Endodermal cell (in vitro differentiated cells): ENCODE measurements at places on chromosomes 16 and 17.

DNA sequence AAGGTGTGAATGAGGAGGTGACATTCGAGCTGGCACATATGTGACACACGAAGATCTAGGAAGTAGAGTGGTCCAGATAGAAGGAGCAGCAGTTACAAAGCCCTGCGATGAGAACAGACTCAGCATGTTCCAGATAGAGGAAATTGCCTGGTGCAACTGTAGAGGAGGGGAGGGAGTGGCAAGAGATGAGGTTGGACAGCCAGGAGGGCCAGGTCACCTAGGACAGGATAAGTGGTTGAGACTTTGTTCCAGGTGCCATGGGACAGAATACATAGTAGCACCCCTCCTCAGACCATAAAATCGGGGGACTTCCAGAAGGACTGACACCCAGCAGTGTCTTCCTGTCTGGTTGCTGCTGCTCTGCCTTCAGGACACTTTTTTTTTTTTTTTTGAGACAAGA is 11.0 kb upstream of the CENPT start:
- DNase-seq = no peak
- H3K4me1 ChIP-seq = peaks cover 22% of the 10 kb centered on the region
- peaks cover 49% of the 10 kb centered on the region for H3K36me3 ChIP-seq

DNA sequence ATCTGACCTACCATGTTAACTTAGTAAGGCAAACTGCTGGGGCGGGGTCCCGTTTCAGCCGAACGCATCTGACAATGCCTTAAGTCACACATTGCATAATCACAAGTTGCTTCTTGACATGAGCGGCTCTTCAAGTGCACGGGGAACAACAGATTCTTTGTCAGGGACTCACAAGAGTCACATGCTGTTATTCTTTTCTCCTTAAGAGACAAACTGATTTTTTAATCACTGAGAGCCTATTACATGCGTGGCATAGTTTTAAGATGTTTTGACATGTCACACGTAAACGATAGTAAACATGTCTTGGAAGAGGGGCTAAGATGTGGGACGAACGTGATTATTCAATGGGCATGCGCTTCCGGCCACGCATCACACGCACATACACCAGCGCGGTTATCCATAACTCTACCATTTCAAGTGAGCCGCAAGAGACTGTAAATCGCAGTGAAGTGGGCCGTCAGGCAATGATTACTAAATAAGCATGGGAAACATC is 63.4 kb downstream of the ADCY9 start:
- H3K4me3 ChIP-seq = no peak overlapping the region
- no peaks in the 10 kb centered on the region for H3K27me3 ChIP-seq
- DNase-seq = peak; percentile 30
- peaks cover 5% of the 10 kb centered on the region for H3K4me1 ChIP-seq

- H3K4me1 ChIP-seq = no peaks in the 10 kb centered on the region
- H3K27me3 ChIP-seq = no peaks in the 10 kb centered on the region
- H3K27ac ChIP-seq = no peak overlapping the region
- no peak overlapping the region for H3K4me3 ChIP-seq
- DNase-seq = peak; percentile 11
These were observed 14.6 kb downstream of the KIAA0513 start for GRCh38 chr16:85042167-85042526.

GRCh38 chr17:77831474-77832179 is 126.9 kb upstream of the TNRC6C start:
- H3K4me1 ChIP-seq = peaks cover 12% of the 10 kb centered on the region
- no peaks in the 10 kb centered on the region for H3K27me3 ChIP-seq
- H3K36me3 ChIP-seq = no peaks in the 10 kb centered on the region
- no peak overlapping the region for H3K4me3 ChIP-seq
- DNase-seq = no peak
- H3K27ac ChIP-seq = peak overlapping the region; percentile 61

DNA sequence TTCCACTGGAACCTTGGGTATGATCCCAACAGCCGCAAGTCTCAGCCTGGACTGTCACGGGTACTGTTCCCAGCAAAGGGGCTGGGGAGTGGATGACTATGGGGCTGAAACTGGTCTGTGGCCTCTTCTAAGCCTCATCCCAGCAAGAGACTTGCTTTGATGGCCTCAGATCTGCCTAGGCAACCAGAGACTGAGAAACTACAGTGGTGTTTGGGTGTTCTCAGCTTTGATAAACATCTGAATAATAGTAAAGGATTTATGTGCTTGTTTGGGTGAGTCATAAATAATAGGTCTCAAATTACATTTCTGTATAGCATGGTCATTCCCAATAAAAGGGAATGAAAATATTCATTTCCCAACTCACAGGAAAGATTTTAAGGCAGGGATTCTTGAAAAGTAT is 30.2 kb upstream of the ULK2 start:
- H3K27ac ChIP-seq = peak overlapping the region; percentile 12
- H3K36me3 ChIP-seq = peaks cover 28% of the 10 kb centered on the region
- H3K4me1 ChIP-seq = no peaks in the 10 kb centered on the region
- H3K27me3 ChIP-seq = no peaks in the 10 kb centered on the region

DNA sequence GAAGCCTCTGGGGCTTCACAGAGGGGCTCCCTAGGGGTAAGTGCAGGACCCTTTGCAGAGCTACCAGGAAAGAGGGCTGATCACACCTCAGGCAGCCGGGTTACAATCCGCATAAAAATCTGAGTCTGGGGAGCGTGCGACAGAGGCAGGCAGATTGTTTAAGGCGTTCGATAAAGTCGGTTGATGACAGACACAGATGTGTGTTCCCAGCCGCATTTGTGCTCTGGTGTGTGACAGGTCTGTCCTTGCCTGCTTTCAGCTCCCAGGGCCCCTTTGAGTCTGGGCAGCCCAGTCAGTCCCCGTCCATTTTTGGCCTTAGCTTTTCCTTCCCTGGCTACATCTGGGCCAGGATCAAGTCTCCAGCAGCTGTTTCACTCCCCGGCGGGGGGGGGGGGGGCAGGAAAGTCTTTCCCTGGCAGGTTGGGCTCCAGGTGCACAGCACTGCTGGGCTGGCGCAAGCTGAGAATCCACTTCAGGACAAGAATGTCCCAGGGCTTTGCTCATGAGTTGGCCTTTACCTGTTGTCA is 1.3 kb upstream of the ZACN start:
- peak; percentile 70 for DNase-seq
- no peak overlapping the region for H3K27ac ChIP-seq
- peaks cover 7% of the 10 kb centered on the region for H3K36me3 ChIP-seq
- peaks cover 15% of the 10 kb centered on the region for H3K4me1 ChIP-seq
- peaks cover 68% of the 10 kb centered on the region for H3K27me3 ChIP-seq

- no peak overlapping the region for H3K4me3 ChIP-seq
- no peak overlapping the region for H3K27ac ChIP-seq
- H3K27me3 ChIP-seq = no peaks in the 10 kb centered on the region
- H3K4me1 ChIP-seq = peaks cover 6% of the 10 kb centered on the region
These were observed 8.6 kb downstream of the DOK4 start for GRCh38 chr16:57477531-57478202.

GRCh38 chr17:43573579-43574321 is 27.6 kb upstream of the ETV4 start:
- H3K27me3 ChIP-seq = peaks cover 21% of the 10 kb centered on the region
- H3K36me3 ChIP-seq = no peaks in the 10 kb centered on the region
- no peak overlapping the region for H3K27ac ChIP-seq
- H3K4me3 ChIP-seq = no peak overlapping the region
- peaks cover 17% of the 10 kb centered on the region for H3K4me1 ChIP-seq

DNA sequence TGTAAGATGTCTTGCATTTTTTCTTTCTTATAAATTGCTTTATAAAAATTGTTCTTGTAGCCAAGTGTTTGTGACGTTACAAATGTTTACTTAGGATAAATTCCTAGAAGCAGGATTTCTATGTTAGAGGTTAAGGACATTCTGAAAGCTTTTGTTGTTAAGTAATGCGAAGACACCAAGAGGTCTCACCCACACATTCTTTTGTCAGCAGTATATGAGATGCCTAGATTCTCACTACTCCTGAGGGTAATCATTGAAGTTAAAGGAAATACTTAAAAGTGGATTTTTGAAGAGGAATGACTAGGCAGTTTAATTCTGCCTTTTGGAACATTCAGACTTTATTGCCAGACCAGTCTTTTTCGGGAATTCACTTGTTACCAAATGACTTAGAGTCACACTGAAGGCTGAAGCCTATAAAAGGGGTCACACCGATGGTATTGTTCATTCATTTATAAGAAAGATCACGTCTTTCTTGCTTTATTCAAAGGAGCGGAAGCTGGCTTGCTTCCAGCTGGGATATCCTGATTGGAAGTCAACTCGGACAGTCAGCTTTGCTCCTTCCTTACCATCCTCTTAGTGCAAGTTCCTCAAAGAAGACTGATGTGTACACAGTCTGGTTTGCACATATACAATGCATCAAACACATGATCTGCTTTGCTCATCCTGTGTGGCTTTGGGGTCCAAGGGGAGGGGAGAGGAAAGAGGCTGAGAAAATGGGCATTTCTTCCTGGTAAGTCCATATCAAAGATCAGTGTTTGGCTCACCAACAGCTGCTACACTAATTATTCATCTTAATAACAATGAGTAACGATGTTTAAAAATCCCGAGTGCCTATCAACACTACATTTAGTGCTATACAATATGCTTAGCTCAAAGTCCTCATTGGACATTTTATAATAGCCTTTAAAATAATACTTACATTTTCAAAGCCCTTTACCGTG is 160.0 kb downstream of the MAP2K6 start:
- H3K4me3 ChIP-seq = no peak overlapping the region
- H3K27ac ChIP-seq = peak overlapping the region; percentile 1
- H3K4me1 ChIP-seq = no peaks in the 10 kb centered on the region
- H3K36me3 ChIP-seq = no peaks in the 10 kb centered on the region
- H3K27me3 ChIP-seq = no peaks in the 10 kb centered on the region
- DNase-seq = no peak

DNA sequence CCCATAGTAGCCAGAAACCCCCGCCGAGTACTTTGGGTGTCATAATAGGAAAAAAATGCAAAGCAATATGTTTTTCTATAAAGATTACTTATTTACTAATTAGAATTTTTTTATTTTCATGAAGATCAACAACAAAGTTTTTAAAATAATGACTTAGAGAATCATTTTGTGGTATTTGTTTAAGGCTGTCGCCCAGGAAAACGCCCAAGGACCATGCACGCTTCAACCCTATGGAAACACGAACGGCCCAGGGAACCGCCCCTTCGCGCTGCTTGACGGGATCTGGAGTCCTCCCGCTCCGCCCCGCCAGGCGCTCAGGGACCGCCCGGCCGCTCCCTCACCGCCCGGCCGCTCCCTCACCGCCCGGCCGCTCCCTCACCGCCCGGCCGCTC is 408 bp upstream of the KPNA2 start:
- H3K4me1 ChIP-seq = peaks cover 2% of the 10 kb centered on the region
- DNase-seq = peak; percentile 98
- peaks cover 33% of the 10 kb centered on the region for H3K36me3 ChIP-seq
- peak overlapping the region; percentile 28 for H3K4me3 ChIP-seq

GRCh38 chr16:51457775-51458174 is 306.7 kb upstream of the SALL1 start:
- H3K36me3 ChIP-seq = no peaks in the 10 kb centered on the region
- H3K27me3 ChIP-seq = no peaks in the 10 kb centered on the region
- H3K27ac ChIP-seq = peak overlapping the region; percentile 82
- no peaks in the 10 kb centered on the region for H3K4me1 ChIP-seq
- no peak overlapping the region for H3K4me3 ChIP-seq

GRCh38 chr16:11793840-11794239 is 3.2 kb downstream of the ZC3H7A start:
- DNase-seq = no peak
- H3K4me3 ChIP-seq = no peak overlapping the region
- peaks cover 26% of the 10 kb centered on the region for H3K4me1 ChIP-seq
- no peaks in the 10 kb centered on the region for H3K27me3 ChIP-seq

GRCh38 chr16:3295783-3296182 is 9.4 kb downstream of the TIGD7 start:
- no peaks in the 10 kb centered on the region for H3K27me3 ChIP-seq
- no peak overlapping the region for H3K4me3 ChIP-seq
- H3K4me1 ChIP-seq = no peaks in the 10 kb centered on the region

GRCh38 chr17:2251098-2251497 is 52.5 kb downstream of the SMG6 start:
- peaks cover 79% of the 10 kb centered on the region for H3K36me3 ChIP-seq
- H3K4me1 ChIP-seq = no peaks in the 10 kb centered on the region
- H3K4me3 ChIP-seq = no peak overlapping the region
- DNase-seq = no peak

DNA sequence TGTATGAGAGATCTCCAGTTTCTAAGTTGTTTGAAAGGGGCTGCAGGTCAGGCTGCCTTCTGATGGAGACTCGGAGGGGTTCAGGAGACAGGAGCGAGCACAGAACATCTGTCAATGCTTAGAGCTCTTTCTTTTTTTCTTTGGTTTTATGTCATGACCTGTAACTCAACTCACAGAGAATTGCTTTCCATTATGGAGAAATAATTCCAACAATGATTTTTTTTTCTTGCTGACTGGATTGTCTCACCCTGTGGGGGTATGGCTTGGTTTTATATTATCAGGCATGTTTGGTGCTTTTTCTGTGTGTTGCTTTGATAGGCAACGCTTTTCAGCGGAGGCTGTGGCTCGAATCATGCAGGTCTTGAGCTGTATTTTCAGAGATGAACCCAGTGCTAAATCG is 10.7 kb upstream of the KCNJ2 start:
- H3K4me3 ChIP-seq = no peak overlapping the region
- no peaks in the 10 kb centered on the region for H3K4me1 ChIP-seq
- no peak for DNase-seq
- no peaks in the 10 kb centered on the region for H3K27me3 ChIP-seq

GRCh38 chr17:79991924-79992648 is 43.6 kb downstream of the TBC1D16 start:
- no peak overlapping the region for H3K4me3 ChIP-seq
- peaks cover 10% of the 10 kb centered on the region for H3K4me1 ChIP-seq
- no peaks in the 10 kb centered on the region for H3K36me3 ChIP-seq
- DNase-seq = no peak

GRCh38 chr16:49274591-49274990 is 7.0 kb downstream of the CBLN1 start:
- no peak overlapping the region for H3K4me3 ChIP-seq
- no peaks in the 10 kb centered on the region for H3K36me3 ChIP-seq
- no peak overlapping the region for H3K27ac ChIP-seq
- no peaks in the 10 kb centered on the region for H3K4me1 ChIP-seq

GRCh38 chr17:72682605-72683004 is 409.9 kb downstream of the SLC39A11 start:
- H3K4me1 ChIP-seq = peaks cover 7% of the 10 kb centered on the region
- no peak overlapping the region for H3K27ac ChIP-seq
- DNase-seq = no peak
- H3K4me3 ChIP-seq = no peak overlapping the region
- H3K36me3 ChIP-seq = no peaks in the 10 kb centered on the region

DNA sequence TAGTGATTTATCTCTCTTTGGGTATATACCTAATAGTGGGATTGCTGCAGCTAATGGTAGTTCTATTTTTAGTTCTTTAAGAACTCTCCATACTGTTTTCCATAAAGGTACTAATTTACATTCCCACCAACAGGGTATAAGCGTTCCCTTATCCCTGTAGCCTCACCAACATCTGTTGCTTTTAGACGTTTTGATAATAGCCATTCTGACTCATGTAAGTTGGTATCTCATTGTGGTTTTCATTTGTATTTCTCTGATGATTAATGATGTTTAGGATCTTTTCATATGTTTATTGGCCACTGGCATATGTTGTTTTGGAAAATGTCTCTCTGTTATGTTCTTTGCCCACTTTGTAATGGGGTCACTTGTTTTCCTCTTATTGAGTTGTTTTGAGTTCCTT is 88.5 kb upstream of the ZNF267 start:
- H3K27me3 ChIP-seq = no peaks in the 10 kb centered on the region
- no peak for DNase-seq
- H3K36me3 ChIP-seq = no peaks in the 10 kb centered on the region
